ENCODE measurements at places on chromosomes 2 and 18.

GRCh38 chr2:73000808-73001570, 70.5 kb downstream of the SFXN5 start:
- no peak for DNase-seq

DNA sequence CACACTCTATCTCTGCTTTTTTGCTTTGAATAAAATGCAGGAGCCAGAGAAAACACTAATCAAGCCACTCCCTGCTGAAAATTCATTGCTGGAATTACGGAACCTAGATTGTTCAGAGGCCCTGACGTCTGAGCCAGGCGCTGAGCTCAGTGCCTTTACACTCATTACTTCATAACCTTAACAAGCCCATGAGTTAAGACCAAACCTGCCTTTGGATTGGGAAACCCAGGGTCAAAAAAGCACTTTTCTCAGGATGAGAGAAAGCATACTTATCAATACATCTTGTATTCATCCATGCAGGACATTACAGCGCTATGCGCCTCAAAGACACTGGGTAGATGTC, 762 bp downstream of the INO80C start:
- DNase-seq: no peak

DNA sequence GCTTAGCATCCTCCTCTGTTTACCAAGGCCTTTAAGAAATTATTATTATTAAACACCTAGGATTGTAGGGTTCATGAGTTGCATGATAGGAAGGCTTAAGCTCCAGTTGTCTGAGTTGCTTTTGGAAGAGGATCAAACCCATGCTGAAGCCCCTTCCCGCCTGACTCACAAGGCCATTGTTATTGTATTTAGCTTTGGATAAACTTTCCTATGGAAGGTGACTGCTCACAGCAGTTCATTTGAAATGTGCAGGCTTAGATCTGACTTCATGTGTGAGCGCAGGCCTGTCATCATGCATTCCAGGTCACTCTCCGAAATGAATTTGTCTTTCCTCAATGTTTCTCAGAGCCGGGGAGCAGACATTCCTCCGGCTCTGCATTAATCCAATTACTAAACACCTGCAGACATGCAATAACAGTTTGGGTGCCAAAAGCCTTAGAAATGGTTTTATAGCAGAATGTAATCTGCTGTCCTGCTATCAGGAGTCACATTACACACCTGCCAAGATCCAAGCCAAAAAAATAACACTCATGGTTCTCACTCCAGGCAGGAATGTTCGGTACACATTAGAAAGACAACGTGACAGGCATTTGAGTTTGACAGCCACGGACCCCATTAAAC, 119.9 kb downstream of the OSR1 start:
- no peak for DNase-seq

DNA sequence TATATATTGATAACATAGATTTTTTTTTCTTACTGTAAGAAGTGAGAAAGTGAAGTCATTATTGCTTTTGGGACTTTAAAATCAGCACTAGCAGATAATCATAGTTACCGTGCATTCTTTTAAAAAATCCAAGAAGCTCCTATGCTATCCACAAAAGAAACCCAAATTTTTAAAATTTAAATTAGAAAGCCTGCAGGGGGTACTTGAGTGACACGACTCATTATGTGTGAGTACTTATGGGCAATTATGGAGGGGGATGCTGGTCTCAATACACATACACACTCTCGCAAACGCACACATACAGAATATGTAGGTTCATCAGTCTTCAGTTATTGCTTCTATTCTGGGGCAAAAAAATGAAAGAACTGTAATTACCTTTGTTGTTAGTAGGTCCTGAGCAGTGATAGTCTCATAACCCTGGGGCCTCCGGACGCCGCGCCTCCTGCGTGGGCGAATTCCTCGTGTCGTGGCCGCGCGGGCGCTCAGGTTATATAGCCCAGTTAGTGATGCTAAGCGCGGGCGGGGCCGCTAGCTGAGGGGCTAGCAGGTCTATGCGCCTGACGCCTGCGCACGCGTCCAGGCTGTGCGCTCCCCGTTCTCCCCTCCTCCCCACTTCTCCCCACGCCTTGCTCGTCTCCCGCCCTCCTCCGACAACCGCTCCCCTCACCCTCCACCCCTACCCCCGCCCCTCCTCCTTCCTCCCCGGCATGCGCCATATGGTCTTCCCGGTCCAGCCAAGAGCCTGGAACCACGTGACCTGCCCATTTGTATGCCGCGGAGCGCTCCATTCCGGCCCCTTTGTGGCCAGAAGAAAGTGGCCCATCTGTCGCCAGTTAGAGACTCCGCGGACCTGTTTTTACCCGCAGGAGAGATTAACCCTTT, at the start of gene NEUROD1:
TSS of gene NEUROD1 (minus strand) at position 463 of the 882 bp plus-strand sequence. CDS start 1,657 bp downstream, outside the sequence.
- DNase-seq: no peak

DNA sequence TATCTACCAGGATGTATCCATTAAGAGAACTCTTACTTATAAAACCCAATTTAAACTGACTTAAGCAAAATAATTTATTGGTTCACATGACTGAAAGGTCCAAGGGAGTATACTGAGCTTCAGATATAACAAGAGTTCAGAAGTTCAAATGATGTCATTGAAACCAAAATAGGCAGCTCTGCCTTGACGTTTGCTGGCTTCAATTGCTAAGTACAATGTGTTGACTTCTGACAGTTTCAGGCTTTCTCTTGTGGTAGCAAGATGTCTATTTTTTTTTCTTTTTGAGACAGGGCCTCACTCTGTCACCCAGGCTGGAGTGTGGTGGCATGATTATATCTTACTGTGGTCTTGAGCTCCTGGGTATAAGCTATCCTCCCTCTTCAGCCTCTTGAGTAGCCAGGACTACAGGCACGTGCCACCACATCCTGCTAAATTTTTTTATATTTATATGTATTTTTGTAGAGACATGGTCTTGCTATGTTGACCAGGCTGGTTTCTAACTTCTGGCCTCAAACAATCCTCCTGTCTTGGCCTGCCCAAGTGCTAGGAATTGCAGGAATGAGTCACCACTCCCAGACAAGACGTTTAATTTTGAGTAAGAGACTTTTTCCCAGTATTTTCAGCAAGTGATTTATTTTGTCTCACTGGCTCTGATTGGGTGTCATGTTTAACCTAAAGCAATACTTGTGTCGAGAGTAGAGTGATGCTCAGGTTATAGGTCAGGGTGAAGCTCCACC, 184.8 kb downstream of the NR4A2 start:
- DNase-seq: no peak

DNA sequence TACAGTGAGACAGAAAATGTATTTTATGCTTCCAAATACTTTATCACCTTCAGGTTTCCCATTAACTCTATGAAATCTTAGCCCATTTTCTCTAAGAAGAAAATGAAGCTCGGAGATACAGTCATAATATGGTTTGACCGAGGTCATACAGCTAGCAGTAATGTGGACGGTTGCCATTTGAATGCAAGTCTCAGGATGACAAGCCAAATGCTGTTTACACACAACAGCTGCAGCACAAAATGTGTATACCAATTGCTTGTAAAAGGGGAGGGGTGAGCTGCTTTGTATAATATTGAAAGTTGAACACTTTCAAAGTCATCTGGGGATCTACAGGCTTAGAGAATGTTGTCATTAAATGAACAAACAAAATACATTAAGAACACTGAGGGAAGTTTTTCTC, 93.8 kb upstream of the FSIP2 start:
- no peak for DNase-seq

DNA sequence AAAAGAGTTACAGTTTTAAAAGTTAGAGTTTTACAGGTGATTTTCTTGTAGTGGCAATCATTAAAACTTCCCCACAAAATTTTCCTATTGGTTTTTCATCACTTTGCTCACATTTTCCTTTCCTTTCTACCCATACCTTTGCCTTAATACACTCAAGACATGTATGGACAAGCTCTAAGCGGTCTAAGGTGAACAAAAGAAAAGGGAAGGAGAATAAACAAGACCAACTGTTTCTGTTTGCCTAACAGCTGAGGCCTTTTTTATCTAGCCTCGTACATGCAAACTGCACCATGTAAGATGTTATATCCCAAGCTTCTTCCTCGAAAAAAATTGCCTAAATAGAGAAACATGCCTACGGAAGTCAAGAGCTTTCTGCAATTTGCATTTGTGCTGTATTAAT, 33.9 kb upstream of the TBC1D8 start:
- DNase-seq: no peak

DNA sequence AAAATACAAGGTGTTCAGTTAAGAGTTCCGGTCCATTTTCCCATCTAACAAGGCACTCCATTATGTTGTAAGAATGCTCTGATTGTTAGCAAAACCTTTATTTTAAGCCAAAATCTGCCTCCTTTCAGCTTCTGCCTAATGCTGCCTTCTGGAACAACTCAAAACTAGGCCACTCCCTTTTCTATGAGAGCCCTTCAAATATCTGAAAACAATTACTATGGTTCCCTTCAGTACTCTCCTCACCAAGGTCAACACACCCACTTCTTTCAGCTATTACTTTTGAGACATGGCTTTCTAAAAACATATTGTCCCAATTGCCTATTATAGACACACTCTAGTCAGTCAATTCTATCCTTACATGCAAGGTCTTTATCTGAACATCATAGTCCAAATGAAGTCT, 429.4 kb downstream of the ERBB4 start:
- DNase-seq: no peak

GRCh38 chr2:171598713-171599319, 76.5 kb downstream of the CYBRD1 start:
- peak; percentile 10 for DNase-seq

GRCh38 chr2:211176514-211177141, 620.2 kb downstream of the CPS1 start:
- no peak for DNase-seq

DNA sequence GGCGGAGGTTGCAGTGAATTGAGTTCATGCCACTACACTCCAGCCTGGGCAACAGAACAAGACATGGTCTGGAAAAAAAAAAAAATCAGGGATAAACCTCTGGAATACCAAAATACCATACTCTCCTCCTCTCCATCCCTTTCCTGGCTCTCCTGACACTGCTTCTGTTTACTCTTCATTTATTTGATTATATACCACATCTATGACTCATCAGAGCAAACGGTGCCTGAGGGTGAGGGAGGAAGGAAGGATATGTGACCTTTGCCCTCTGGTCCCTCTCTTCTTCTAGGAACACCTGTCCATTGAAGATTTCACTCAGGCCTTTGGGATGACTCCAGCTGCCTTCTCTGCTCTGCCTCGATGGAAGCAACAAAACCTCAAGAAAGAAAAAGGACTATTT, 30.0 kb downstream of the VIL1 start:
- no peak for DNase-seq

DNA sequence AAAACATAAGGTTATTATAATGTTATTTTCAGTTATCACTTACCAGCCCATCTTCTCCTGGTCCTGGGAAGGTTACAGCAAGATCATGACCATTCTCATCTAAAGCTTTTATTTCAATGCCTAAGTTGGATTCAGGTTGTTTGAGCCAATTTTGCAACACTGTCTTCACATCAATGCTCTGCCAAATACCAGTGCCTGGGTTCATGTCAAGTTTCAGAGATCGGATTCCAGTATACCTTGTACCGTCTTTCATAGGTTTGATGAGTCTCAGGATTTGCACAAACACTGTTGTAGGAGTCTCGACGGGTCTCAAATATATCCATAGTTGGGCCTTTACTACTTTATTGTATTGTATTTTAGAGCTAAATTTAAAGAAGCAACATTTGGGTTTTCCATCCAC, 2.5 kb downstream of the MSTN start:
- no peak for DNase-seq

GRCh38 chr2:195352581-195352980, 304.4 kb upstream of the SLC39A10 start:
- DNase-seq: no peak

- DNase-seq: peak; percentile 52
These were observed 55.8 kb downstream of the ASXL2 start for GRCh38 chr2:25822190-25823117.

- no peak for DNase-seq
These were observed 24.0 kb upstream of the GALNT5 start for GRCh38 chr2:157233506-157233905.

GRCh38 chr18:74861154-74861553, 263.5 kb downstream of the ZNF407 start:
- DNase-seq: no peak

DNA sequence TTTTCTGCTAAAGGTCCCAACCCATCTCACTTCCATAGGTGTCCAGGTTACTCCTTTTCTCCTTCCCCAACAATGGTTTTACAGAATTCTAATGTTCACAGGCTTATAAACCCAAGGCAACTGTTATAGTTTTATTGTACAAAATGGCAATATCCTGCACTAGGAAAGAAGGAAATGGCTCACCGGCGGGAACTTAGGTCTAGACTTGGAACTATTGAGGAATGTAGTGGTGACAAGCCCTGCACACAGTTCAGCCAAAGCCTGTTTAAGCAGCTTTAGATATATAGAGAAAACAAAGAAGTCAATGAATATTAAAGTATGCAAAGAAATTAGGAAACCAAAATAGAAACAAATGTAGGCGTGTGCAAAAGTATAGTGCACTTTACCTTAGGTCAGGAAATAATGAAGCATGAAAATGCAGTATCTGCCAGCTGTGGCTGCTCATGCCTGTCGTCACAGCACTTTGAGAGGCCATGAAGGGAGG, 22.7 kb upstream of the KCNG3 start:
- DNase-seq: no peak

- no peak for DNase-seq
These were observed 40.0 kb upstream of the ITSN2 start for GRCh38 chr2:24400207-24400907.

- DNase-seq: no peak
These were observed 117.2 kb downstream of the GATA6 start for GRCh38 chr18:22286585-22286984.

DNA sequence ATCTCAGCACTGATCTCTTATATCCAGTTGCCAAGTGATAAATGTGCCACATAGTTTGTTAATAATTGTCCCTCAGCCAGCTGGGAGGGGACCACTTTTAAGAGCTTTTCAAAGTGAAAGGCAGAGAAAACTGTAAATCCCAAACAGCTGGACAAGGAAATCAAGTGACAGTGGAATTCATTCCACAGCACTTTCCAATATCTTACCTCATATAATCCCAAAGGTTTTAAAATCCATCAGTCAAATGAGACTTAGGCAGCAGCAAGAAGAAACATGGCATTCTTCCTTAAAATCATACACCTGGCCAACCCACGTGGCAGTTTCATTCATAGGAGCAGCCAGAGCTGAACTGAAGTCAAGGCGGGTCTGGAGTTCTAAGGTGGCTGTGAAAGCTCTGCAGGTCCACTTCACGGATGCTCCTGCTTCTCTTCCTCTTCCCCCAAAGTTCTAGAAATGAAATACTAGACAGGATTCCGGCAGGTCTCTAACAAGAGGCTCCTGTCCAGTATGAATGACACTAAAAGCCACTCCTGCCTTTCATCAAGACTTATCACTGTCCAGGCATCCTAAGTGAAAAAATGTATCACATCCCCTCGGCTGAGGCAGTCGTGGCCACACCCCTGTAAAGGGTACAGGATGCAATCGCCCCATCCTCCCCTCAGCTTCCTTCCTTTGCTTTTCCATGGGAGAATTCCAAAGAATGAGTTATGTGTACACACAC, 190.4 kb upstream of the STK17B start:
- DNase-seq: no peak

GRCh38 chr2:149800624-149801542, 213.3 kb upstream of the MMADHC start:
- no peak for DNase-seq

Measured in activated T-helper 1 cell treated with anti-CD3 and anti-CD28 coated beads, Interleukin-2, amount 50 U/mL, for 16 hours (primary cell).